ENCODE measurements at places on chromosomes 12 and 14. TPM values are rescaled to one million over a fixed set of nuclear protein-coding genes. Genes with fewer than 3 reads are reported as not detected.

KLHL42 gene
- polyA plus RNA-seq, result 27.7 TPM

CAPRIN2 gene
- polyA plus RNA-seq, result 24.7 TPM

DNA sequence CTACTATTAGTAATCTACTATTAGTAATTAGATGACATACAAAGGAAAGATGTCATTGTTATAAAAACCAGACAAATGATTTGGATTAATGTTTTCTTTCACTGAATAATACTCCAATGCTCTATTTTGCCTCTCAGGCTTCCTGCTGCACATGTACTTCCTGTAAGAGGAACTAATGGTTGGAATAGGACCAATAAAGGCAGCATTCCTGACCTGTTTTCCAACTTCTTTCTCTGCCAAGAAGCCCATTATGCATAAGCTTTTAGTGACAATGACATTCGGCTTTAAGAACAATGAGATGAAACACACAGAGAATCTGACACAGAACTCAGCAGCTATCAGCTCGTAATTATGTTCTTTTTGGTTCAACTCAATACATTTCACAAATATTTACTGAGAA, 5.2 kb upstream of the C12orf56 start:
- H3K4me3 ChIP-seq, result no peak overlapping the region
- no peak overlapping the region for H3K27ac ChIP-seq
- no peaks in the 10 kb centered on the region for H3K4me1 ChIP-seq
- DNase-seq, result no peak

GRCh38 chr12:68481181-68481941, 129.3 kb upstream of the RAP1B start:
- no peaks in the 10 kb centered on the region for H3K36me3 ChIP-seq
- H3K27ac ChIP-seq, result no peak overlapping the region
- no peaks in the 10 kb centered on the region for H3K4me1 ChIP-seq
- no peak overlapping the region for H3K4me3 ChIP-seq
- H3K27me3 ChIP-seq, result no peaks in the 10 kb centered on the region
- no peak for DNase-seq

PUS7L gene
- polyA plus RNA-seq, result 8.7 TPM

PPFIA2 gene
- polyA plus RNA-seq, result 2.4 TPM

DNA sequence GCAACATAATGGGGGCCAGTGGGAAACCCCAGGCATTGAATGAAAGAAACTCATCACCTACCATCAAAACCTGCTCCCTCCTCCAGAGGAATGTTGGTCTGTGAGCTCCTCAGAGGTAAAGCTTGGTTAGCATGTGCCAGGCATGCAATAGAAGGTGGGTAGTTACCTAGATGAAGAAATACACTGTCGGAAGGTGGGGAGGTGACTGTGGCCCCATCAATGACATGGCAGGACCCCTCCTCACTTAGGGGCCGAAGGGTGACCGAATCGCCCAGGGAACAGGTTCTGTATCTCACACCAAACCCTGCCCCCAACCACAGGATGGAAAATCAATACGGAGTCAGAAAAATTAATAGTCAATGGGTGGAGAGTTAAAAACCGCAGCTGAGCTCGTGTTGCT, 135.6 kb downstream of the BCL11B start:
- H3K4me1 ChIP-seq, result no peaks in the 10 kb centered on the region
- H3K36me3 ChIP-seq, result no peaks in the 10 kb centered on the region
- H3K27me3 ChIP-seq, result no peaks in the 10 kb centered on the region
- H3K4me3 ChIP-seq, result no peak overlapping the region
- no peak for DNase-seq
- no peak overlapping the region for H3K27ac ChIP-seq

TMEM63C gene
- polyA plus RNA-seq, result 7.7 TPM

- no peaks in the 10 kb centered on the region for H3K4me1 ChIP-seq
- H3K27me3 ChIP-seq, result peaks cover 1% of the 10 kb centered on the region
- no peak overlapping the region for H3K27ac ChIP-seq
- no peaks in the 10 kb centered on the region for H3K36me3 ChIP-seq
Measured at GRCh38 chr14:93693914-93694313, 94.4 kb downstream of the PRIMA1 start.

GRCh38 chr12:108594323-108594903, 3.5 kb downstream of the TMEM119 start:
- no peaks in the 10 kb centered on the region for H3K36me3 ChIP-seq
- no peaks in the 10 kb centered on the region for H3K27me3 ChIP-seq
- no peaks in the 10 kb centered on the region for H3K4me1 ChIP-seq
- no peak overlapping the region for H3K4me3 ChIP-seq
- no peak overlapping the region for H3K27ac ChIP-seq

BIN2 gene
- 7.0 TPM for polyA plus RNA-seq

- no peak for DNase-seq
- no peak overlapping the region for H3K27ac ChIP-seq
- H3K4me3 ChIP-seq, result no peak overlapping the region
- no peaks in the 10 kb centered on the region for H3K27me3 ChIP-seq
- H3K36me3 ChIP-seq, result no peaks in the 10 kb centered on the region
- H3K4me1 ChIP-seq, result no peaks in the 10 kb centered on the region
Measured at GRCh38 chr12:25796523-25797000, 161.9 kb upstream of the RASSF8 start.

GRCh38 chr14:99621948-99622347, 17.9 kb upstream of the CCDC85C start:
- H3K4me3 ChIP-seq, result no peak overlapping the region
- no peaks in the 10 kb centered on the region for H3K36me3 ChIP-seq
- H3K27me3 ChIP-seq, result no peaks in the 10 kb centered on the region
- no peaks in the 10 kb centered on the region for H3K4me1 ChIP-seq

TAS2R10 gene
- 1.2 TPM for polyA plus RNA-seq

- H3K27ac ChIP-seq, result no peak overlapping the region
- no peak for DNase-seq
- no peaks in the 10 kb centered on the region for H3K36me3 ChIP-seq
- no peaks in the 10 kb centered on the region for H3K4me1 ChIP-seq
- peaks cover 47% of the 10 kb centered on the region for H3K27me3 ChIP-seq
- no peak overlapping the region for H3K4me3 ChIP-seq
Measured at GRCh38 chr12:24560192-24560775, 388.6 kb downstream of the BCAT1 start.

C3AR1 gene
- 6.1 TPM for polyA plus RNA-seq

Measured in large intestine (tissue), 12 donors.